ENCODE measurements at places on chromosomes 12 and 14.

GRCh38 chr14:71985538-71986189 lies 53.4 kb downstream of the RGS6 start:
- DNase-seq, result no peak

- DNase-seq, result no peak
Measured at GRCh38 chr14:47863441-47863840, 188.0 kb upstream of the MDGA2 start.

GRCh38 chr12:21566907-21567394 lies 37.7 kb downstream of the GYS2 start:
- no peak for DNase-seq

- no peak for DNase-seq
Measured at GRCh38 chr14:26996246-26996645, 398.4 kb upstream of the NOVA1 start.

- DNase-seq, result no peak
Measured at GRCh38 chr12:128592220-128592744, 231.5 kb downstream of the SLC15A4 start.

GRCh38 chr14:56423544-56423943 lies 156.1 kb upstream of the TMEM260 start:
- DNase-seq, result no peak

DNA sequence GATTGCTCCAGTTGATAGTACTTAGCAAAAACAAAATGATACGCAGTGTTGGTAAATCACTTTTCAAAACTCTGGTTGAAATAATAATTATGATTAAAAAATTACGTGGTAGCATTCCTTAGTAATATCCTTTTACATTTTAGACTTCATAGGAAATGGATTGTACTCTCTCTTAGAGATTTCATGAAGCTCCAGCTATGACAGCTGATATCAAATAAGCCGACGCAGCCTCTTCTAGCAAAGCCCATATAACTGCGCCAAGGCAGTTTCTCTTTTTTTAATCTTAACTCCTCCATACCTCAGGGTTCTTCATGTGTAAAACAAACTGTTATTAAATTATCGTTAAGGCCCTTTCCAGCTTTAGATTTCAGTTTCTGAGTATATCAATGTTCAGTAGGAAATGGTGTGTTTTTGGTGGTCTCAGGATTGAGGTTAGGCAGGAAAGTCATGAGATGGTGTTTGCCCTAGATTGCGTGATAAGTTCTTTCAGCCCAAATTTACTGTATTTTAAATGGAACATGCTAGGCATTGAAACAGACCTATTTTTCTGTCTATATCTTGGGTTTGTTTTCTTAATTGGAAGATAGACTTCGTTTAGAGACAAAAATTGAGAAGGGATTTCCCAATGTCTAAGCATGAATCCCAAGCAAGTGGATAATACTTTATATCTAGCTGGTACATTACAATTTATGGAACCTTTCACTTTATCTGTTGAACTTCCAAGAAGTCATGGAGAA lies 902 bp upstream of the CFL2 start:
- no peak for DNase-seq

GRCh38 chr12:30622509-30622908 lies 73.2 kb downstream of the IPO8 start:
- no peak for DNase-seq

GRCh38 chr14:101196795-101197590 lies 293.5 kb upstream of the RTL1 start:
- DNase-seq, result no peak

DNA sequence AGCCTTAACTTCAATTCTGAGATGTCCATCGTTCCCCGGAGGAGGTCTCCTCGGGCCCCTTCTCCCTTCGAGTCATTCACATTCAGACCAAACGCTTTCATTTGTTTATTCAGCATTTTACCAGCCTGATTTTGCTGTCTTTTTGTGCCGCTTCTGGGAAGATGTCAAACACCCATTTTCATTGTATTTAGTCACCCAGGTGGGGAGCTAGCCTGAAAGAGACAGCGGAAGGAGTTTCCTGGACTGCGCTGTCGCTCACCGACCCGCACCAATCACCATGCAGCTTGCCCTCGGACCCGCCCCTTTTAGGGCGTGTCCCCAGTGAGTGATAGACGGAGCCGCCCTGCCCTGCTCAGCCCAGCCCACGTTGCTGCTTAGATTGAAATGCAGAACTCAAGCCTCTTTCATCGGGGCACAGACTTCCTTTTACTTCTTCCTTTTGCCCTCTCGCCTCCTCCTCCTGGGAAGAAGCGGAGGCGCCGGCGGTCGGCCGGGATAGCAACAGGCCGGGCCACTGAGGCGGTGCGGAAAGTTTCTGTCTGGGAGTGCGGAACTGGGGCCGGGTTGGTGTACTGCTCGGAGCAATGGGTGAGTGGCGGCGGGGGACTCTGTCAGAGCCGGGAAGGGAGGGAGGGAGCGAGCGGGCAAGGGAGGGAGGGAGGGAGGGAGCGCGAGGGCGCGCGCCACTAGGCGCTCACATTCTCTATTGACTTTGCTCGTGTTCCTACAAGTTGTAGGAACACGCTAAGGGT lies at the start of gene PAX9:
PAX9 (plus strand) TSS at position 355 of the 752 bp plus-strand sequence; CDS start at position 585, 230 bp downstream.
- no peak for DNase-seq

- DNase-seq, result no peak
Measured at GRCh38 chr14:93006567-93007051, 83.7 kb downstream of the CHGA start.

Data from effector memory CD4-positive, alpha-beta T cell (primary cell).